ENCODE measurements at places on chromosomes 4 and X.

- no peak for DNase-seq
These were observed 367.8 kb upstream of the RASGEF1B start for GRCh38 chr4:81839347-81840042.

DNA sequence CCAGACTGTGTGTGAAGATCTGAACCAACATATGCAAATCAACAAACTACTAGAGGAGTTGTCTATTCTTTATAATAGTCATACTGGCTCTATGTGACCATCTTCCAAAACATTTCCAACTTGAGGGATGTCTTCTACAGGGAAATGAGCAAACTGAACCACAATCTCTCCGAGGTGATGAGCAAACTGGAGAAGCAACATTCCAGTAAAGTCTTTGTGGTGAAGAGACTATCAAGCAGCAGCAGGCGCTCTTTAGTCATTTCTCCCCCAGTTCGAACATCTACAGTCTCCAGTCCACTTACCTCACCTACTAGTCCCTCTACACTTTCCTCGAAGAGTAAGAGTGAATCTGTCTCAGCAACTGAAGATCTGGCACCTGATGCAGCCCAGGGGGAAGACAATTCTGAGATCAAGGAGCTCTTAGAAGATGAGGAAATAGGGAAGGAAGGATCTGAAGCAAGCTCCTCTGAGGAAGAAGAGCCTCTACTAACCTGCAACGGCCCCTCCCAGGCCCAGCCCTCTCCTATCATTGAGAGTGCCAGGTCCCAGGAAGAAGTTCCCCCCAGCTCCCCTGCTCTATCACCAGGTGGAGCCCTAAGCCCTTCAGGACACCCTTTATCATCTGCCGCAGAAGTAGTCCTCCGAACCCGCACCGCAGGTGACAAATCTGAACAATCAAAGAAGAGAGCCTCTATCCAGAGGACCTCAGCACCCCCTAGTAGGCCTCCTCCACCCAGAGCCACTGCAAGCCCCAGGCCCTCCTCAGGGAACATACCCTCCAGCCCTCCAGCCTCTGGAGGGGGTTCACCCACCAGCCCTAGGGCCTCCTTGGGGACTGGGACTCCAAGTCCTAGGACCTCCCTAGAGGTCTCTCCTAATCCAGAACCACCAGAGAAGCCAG lies 98.1 kb downstream of the HNRNPD start:
- no peak for DNase-seq

GRCh38 chr4:68736813-68737212 lies 66.4 kb upstream of the UGT2B15 start:
- no peak for DNase-seq

DNA sequence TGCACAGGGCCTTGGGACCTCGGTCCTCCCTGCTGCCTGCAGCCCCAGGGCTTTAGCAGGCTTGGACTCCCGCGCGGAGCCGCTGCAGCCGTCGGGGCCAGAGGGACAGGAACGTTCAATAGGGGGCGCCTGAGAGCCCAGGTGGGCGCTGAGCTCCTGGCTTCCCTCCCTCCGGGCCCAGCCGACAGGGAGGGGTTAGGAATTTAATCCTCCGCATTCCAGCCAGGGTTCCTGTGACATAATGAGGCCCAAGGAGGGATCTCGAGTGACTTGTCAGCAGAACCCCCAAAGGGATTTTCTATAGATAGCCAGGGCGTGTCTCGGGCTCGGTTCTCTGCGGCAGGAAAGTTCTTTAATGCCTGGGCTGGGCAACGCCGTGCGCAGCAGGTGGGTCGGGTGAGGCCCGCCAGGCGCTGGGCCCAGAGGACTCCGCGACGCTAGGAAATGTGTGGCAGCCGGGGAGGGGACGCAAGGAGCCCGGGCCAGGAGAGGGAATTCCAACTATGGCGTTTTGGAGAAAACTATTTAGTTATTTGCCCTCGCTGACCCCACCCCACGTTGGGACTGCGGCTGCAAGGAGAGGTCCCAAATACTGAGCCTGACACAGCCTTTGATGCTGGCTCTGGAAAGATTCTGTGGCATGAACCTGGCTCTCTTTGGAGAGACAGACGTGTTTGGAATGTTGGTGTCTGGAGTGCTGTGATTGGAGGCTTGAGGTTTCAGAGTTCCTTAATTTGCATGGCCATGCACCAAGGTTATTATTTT lies 285.2 kb upstream of the GATB start:
- DNase-seq = peak; percentile 42

DNA sequence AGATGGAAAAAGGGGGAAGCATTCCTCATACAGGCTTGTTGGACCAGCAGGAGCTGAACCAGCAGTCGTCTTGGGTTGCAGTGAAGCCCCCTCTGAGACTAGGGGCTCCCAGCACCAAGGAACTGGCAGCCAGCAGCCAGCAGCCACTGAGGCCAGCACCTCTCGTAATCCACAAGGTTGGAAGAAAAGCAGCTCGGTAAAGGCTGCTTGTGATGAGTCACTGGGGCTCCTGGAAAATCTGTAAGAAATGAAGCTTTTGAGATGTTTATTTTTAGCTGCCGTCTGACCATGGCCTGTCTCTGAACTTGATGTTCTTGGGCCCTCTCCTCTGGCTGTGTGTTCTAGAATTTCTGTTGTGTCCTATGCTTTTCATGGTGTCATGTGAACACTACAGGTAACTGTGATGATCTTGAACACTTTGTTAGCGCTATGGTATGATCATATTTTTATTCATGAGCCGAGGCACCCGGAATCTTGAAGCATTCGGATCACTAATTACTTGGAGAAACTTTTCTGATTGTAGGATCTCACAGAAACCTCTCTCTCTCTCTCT lies 18.6 kb downstream of the CLCN4 start:
- peak; percentile 75 for DNase-seq

- no peak for DNase-seq
These were observed 197.4 kb downstream of the MAML3 start for GRCh38 chr4:139956507-139957017.

GRCh38 chr4:17670423-17670822 lies 56.0 kb downstream of the MED28 start:
- DNase-seq = no peak

GRCh38 chrX:118026631-118027030 lies 90.0 kb downstream of the KLHL13 start:
- DNase-seq = no peak

- DNase-seq = peak; percentile 49
These were observed 25.2 kb upstream of the SMIM20 start for GRCh38 chr4:25888781-25889180.

DNA sequence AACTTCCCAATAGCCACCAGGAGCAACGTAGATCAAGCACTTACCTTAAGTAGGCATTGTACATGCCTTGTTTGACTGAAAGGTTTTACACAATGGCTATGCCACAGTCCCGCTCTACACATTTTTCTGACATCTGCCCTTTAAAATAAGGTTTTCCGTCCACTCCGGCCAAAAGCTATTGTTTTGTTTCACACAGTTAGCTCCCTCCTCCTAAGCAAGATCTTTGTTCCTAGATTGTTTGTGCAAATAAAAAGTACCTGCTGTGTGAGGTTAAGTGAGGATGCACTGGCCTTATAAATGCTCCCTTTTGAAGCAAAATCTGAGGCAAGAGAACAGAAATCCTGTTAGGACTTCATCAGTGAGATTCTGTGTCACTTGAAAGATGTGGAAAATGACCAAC lies 11.8 kb downstream of the SCD5 start:
- no peak for DNase-seq

GRCh38 chr4:19039816-19040215 lies 1018.3 kb upstream of the LCORL start:
- no peak for DNase-seq

DNA sequence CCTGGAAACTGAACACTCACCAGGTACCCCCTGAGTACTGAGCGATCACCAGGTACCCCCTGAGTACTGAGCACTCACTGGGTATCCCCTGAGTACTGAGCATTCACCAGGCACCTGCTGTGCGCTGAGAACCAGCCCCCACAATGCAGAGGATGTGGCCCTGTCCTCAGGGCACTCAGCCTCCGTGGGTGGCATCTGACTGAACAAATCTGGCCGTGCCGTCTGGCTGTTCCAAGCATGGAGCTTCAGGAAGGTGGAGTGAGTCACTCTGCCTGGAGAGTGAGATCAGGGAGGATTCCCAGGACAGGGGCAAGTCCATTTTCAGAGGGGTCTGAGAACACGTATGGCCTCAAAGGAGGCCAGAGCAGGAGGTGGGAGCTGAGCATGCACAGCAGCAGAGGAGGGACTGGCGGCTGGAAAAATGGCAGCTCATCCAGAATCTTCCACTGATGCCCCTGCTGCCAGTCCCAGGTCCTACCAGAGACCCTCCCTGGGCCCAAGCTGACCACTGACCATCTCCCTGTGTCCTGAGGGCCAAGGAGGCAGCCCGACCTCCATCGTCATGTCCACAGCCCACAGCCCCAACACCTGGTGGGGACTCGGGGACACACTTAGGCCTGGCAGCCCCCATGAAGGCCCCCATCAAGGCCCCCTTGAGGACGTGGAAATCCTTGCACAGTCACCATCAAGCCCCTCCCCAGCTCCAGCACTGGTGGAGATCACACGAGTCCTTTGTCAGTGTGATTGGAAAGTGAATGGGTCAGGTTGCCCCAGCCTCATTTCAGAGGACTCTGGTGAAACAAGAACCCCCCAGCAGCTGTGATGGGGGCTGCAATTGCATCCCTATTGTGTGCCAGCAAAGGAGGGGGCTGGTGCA lies 94.1 kb downstream of the HMX1 start:
- DNase-seq = no peak

GRCh38 chr4:108203377-108203776 lies 34.6 kb upstream of the LEF1 start:
- DNase-seq = no peak

DNA sequence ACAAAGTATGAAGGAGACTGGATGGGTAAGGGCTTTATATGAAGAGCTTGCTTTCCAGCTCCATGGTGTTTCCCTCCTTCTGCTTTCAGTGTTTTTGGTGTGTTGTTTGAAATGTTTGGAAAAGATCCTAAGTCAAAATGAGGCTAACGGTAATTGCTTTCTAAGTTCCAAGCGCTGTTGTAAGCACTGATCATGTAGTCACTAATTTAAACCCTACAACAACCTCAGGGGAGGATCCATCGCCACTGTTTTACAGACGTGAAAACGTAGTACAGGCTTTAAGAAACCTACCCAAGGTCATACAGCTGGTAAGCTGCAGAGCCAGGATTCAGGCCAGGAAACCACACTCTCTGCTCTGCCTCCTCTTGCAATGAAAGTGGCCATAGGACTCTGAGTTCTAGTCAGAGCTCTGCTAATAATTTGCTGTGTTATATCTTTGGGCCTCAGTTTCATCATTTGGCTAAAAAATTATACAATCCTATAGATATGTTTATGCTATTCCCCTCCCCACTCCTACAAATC lies 102.9 kb upstream of the PGRMC2 start:
- no peak for DNase-seq

DNA sequence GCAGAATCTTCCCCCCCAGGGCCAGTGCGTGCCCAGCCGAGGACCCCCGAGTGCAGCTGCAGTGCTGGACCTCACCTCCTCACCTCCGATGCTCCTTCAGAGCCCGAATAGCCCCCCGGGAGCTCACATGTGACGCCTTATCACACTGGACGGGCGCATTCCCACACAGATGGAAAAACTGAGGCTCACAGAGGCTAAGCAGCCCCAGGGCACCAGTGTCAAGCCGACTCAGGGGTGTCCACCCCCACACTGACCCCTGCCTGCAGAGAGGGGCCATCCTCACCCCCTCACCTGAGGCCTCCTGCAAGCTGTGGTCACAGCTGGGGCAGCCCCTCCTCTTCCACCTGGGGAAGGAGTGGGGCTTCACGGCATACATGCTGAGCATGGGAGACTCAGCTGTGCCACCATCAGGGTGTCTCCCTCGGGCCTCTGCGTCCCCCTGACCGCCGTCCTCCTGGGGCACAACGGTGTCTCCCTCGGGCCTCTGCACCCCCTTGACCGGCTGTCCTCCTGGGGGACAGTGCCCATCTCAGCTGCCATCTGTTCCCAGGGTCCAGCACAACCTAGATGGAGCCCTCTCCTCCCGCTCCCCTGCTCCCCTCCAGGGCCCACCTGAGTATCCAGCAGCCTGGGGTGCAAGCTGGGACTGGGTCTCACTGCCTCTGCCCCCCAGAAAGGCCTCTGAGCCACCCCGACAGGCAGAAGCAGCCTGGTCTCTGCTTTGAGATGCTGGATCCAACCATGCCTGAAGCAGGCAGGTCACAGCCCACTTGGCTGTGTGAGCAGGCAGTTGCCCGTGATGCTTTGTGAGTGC lies 85.3 kb upstream of the NKX1-1 start:
- no peak for DNase-seq

- peak; percentile 88 for DNase-seq
These were observed 581 bp upstream of the STK32B start for GRCh38 chr4:5050520-5051277.

DNA sequence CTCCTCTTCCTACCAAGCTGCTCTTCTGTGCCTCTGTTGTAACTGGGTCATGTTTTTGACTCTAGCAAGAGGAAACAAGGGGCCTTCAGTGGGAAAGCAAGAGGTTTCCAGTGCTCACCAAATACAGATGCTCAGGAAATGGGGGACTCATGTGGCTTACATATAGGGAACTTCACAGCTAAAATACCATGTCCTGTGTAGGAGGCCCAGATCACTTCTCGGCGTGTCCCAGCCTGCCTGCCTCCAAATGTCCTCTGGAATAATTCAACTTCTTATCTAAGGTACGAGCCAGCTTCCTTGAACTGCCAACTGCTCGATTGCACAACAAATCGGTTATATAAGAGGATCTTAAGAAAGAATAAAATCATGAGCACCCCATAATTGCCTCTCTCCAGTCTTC lies 161.3 kb downstream of the KIT start:
- DNase-seq = no peak

- no peak for DNase-seq
These were observed 35.2 kb upstream of the SLC2A9 start for GRCh38 chr4:10056334-10057022.

GRCh38 chr4:153204247-153204671 lies at the start of gene TRIM2:
Gene TRIM2, plus strand, starts transcription at chr4:153204443. Its CDS starts 88 bp downstream, at chr4:153204531.
- DNase-seq = peak; percentile 18

DNA sequence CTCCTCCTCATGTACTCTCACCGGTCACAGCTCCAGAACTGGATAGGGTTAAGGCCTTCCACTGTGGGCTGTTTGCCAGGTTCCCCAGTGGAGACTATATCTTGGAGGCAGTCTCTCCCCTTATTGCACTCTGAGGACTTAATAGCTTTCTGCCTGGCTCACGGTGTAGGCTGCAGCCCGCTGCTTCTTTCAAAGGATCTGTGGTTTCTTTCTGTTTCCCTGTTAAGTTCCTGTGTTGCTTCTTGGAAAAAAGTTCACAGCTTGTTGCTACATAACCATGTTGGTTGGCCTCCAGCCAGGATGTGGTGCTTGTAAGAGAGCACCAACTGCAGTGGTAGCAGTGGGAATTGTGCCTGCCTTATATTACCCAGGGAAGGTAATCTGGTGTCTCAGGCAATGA lies 24.9 kb upstream of the ZDHHC15 start:
- DNase-seq = no peak

DNA sequence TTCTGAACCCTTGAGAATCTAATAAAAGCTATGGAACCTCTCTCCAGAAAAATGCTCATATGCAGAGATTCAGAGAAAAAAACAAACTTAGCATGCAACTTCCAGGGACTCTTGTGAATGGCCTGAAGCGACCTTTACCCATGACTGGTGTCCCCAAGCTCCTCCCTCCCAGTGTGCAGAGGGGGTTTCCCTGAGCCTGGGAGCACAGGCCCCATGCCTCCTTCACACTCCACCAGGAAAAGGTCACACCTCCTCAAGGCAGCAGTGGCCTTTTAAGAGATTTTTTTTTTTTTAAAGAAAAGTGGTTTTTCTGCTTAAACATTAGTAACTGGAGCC lies 13.3 kb upstream of the UBA6 start:
- DNase-seq = no peak

Measured in EH (cell line).